ENCODE measurements at places on chromosomes 2 and 18.

DNA sequence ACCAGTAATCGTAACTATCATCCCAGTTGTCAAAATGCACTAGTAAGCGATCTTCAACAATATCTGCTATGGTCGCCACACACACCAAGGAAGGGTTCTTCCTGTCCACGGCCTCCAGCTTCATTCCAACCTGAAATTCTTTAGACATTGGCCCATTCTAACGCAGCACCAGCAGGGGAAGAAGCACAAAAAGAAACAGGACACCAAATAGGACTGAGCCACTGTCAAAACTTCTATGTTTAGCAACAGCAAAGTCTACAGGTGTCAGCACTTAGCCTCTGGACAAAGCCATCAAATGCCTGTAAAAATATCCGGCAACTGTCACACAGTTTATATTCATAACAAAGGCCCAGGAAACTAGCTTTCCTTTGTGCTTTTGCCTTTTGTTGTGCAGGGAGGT is 175.0 kb downstream of the L3MBTL4 start:
- no peak for DNase-seq

DNA sequence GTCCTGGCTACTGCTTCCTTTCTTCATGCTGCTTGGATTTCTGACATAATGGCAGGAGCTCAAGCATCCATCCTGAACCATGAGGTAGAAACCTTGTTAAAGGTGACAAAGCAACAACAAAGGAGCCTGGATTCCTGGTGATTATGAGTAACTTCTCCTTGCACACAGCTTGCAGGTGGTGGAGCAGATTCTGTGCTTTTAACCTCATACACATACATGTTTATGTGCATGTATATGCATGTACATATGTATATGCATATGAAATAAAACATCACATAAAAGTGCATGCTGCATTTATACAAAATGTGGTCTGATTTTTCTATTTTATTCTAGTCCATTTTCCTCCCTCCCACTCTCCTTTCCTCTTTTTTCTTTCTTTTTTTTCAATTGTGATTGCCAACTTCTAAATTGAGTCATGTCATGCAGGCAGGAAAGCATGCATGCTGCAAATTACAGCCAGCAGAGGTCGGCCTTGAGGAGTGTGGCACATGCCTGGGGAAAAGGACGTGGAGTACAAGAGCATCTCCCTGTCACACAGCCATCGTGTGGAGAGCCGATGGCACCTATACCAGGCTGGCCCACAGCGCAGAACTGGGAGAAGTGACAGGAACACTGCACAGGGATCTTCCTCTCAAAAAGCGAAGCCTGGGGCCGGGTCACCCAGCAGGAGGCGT is 17.9 kb downstream of the LCT start:
- DNase-seq = no peak

DNA sequence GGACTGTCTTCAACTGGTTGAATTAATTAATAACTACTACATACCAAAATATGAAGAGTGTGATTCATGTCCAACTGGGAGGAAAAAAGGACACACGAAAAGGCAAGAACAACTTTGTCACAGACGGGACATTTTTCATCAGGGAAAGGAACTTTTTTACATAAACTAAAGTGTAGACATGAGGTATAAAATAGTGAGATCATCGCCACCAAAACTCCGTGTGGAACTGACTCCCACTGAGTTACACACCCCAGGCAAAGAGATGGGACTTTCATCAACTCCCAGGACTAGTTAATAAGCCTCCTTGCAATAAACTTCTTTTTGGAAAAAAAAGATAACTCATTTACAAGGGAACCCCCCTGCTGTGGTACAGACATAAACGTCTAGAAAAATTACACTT is 12.9 kb upstream of the NMI start:
- DNase-seq = no peak

- no peak for DNase-seq
These were observed 62.5 kb downstream of the LYPD6B start for GRCh38 chr2:149100739-149101699.

GRCh38 chr2:233331536-233331935 is 22.8 kb upstream of the DGKD start:
- DNase-seq = no peak

All from cortex of kidney (tissue), 1 donor.